ENCODE measurements at places on chromosomes 3 and 15. TPM values are rescaled to one million over a fixed set of nuclear protein-coding genes. Genes with fewer than 3 reads are reported as not detected.
A peak's percentile ranks its signal among the peaks of the same experiment; 100 is the strongest.

The FAM3D gene
- total RNA-seq: not detected

The CAMP gene
- not detected for total RNA-seq

The GPR62 gene
- total RNA-seq: 0.12 TPM

The SPSB4 gene
- 9.5 TPM for total RNA-seq

The SCN5A gene
- total RNA-seq: 4.2 TPM

The PLAAT1 gene
- 2.2 TPM for total RNA-seq

The ACSBG1 gene
- 0.18 TPM for total RNA-seq

The SACM1L gene
- total RNA-seq: 56.7 TPM

The SLC26A6 gene
- total RNA-seq: 35.9 TPM

The GALNT15 gene
- 0.46 TPM for total RNA-seq

The GOLGA6L10 gene
- 9.5 TPM for total RNA-seq

The RPL4 gene
- total RNA-seq: 2,630 TPM

The SOX14 gene
- total RNA-seq: not detected

The RTP4 gene
- not detected for total RNA-seq

The TMC3 gene
- 0.10 TPM for total RNA-seq

DNA sequence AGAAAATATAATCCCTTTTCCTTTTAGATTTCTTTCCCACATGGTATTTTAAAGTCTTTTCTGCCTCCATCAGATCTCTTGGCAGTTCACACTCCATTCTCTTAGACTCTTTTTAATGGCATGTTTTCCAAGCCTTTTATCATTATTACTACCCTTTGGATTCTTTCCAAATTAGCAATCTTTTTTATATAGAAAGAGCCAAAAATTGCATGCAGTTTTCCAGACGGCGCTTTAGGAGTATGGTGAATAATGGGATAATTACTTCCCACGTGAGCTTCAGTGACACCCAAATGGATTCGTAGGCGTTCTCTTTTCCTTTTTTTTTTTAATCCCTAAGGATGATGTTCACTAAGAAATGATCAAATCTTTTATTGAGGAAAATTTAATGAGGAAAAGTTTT is 354.8 kb upstream of the DNAJC19 start:
- DNase-seq: no peak

GRCh38 chr3:107633327-107634098 is 110.8 kb downstream of the BBX start:
- DNase-seq: no peak

DNA sequence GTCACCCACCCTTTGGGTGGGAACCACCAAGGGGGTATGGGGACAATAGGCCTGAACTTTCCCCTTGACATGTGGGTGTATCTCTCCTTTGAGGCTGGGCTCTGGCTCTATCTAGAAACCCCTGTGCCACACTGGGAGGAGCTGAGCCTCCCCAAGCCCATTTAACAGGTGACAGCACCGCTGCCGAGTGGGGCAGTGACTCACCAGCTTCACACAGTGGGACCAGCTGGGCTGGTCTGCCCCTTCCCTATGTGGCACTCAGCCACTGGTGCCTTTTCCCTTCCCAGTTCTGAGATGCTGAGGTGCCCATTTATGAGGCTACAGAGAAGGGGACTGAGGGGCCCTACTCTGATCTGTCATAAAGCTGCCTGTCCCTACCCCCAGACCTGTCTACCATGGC is 5.1 kb downstream of the PSTPIP1 start:
- no peak for DNase-seq

DNA sequence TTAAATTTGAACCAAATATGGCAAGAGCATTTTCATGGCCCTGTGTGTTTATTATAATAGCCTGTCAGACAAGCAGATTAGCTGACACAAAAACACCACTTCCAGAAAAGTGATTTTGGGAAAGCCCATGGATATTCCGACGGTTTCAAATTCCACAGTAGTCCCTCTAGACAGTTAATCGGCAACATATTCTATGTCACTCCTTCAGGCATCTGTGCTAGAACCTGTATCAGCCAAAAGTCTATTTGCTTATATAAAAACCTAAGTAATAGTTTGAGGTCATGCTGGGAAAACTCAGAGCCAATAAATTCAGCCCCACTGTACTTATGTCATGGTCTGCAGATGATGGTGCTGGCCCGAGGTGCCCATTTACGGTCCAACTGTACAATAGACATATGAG is 110.2 kb upstream of the ARHGEF26 start:
- DNase-seq: no peak

- no peak for DNase-seq
These were observed 29.6 kb downstream of the SST start for GRCh38 chr3:187640569-187641059.

DNA sequence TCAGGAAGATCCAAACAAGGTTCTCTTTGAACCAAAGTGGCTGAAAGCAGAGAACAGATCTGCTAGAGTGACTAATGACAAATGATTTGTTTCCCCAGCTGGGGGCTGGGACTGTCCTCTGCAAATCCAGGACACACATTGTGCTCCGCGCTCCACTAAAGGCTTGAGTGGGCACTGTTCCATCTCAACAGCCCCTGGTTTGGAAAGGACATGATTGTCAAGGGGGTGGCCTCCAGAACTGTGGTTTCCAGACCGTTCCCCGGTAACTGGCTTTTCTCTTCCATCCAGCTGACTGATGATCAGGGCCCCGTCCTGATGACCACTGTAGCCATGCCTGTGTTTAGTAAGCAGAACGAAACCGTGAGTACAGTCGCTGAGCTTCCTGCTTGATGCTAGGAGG is 91.0 kb downstream of the LRTM1 start:
- DNase-seq: no peak

- no peak for DNase-seq
These were observed 471.6 kb downstream of the TUSC7 start for GRCh38 chr3:117181222-117181621.

DNA sequence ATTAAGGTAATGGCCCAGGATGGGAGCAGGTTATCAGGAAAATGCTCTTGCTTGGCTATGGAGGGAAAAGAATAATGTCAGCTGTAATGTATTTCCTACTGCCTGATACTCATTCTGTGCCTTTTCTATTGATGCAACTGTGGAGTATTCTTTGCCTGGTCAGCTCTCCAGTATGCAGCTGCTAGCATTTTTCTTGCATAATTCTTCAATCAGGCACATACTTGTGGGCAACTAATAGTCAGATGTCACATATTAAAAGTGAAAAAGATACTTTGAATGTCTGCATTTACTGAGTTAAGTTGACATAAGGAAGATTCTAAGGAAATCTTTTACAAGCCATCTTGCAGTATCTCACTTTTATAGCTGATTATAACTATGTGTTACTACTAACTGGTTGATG is 29.5 kb downstream of the CD80 start:
- no peak for DNase-seq

- DNase-seq: no peak
These were observed 351.3 kb upstream of the CCDC54 start for GRCh38 chr3:107025961-107026360.

- DNase-seq: no peak
These were observed 259.1 kb downstream of the OPA1 start for GRCh38 chr3:193851941-193852674.

DNA sequence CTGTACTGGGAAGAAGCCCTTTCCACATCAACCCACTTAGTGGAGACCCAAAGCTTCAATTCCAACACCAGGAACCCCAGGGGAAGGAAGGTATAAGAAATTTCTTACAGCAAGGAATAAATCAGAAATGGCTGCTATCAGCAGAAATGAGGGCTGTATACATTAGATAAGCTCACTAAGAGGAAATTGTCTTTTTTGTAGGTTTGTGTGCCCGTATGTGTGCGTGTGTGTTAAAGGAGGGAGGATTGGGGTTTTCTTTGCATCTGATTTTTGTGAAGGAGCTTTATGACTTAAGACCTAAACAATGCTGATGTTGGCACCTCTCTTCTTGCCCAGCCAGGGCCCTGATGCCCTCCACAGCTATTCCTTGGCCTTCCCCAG is 18.6 kb downstream of the ARRDC4 start:
- DNase-seq: no peak

- DNase-seq: no peak
These were observed 10.8 kb downstream of the SHISA5 start for GRCh38 chr3:48493203-48493501.

DNA sequence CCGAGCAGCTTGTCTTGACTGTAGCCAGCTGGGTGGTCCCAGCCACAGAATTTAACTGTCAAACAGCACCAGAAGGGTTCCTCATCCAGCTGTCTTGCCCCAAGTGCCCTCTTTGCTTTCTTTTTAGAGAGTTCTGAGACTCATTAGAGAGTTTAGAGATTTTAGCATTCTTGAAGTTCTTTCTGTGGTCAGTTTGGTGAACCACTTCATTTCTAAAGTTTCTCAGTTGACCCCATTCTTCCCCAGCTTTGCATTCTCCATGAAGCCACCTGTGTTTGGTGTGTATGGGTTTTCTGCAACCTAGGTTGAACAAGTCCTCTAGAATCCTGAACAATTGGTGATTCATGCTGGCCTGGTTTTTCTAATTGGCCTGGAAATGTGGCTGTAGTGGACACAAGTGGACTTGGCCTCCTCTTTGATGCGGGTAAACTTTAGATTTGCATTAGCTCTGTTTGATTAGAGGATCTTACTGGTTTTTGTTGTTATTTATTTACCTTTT is 33.7 kb downstream of the FLNB start:
- DNase-seq: no peak

GRCh38 chr15:33243393-33243792 is 48.9 kb upstream of the FMN1 start:
- no peak for DNase-seq

- DNase-seq: no peak
These were observed 21.0 kb downstream of the STXBP5L start for GRCh38 chr3:120928991-120929390.

DNA sequence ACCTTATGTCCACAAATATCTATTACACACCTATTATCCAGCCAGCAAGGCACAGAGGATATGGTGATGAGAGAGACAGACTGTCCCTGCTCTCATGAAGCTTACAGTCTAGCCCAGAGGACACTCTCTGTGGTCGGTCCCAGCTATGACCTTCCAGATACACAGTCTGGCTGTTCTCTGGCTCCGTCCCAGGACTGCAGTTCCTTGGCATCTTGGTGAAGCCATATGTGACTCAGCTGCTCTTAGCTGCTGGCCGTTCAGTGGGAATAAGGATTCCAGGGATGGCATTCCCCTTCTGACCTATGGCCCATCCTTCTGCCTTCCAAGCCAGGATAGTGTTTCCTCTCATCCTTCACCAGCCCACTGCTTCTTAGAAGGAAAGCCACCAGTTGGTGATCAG is 30.8 kb downstream of the MEX3B start:
- DNase-seq: no peak

- no peak for DNase-seq
These were observed 15.9 kb upstream of the STAB1 start for GRCh38 chr3:52479037-52479876.

GRCh38 chr3:12992629-12993516 is 80.4 kb downstream of the IQSEC1 start:
- peak; percentile 42 for DNase-seq

- DNase-seq: no peak
These were observed 314.2 kb downstream of the NTRK3 start for GRCh38 chr15:87942316-87942715.

- DNase-seq: no peak
These were observed 41.4 kb upstream of the VEPH1 start for GRCh38 chr3:157544501-157545130.

DNA sequence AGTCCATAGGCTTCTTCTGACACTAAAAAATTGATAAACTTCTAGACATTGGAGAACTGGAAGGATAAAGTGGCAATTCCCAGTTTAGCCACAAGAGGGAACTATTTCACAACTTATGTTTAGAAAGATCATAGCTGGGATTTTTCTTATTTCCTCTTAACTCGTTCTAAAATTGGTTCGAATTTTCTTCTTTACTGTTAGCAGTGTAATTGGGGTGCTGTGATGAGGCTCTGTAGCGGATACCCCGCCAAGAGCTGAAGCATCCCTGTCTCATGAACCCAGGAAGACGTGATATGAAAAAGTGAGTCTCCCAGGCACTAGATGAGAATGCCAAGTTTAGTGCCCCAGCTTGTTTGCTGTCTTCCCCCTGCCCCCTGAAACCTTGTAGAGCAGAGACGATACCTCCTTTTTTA is 85.1 kb downstream of the PDCD6IP start:
- no peak for DNase-seq

DNA sequence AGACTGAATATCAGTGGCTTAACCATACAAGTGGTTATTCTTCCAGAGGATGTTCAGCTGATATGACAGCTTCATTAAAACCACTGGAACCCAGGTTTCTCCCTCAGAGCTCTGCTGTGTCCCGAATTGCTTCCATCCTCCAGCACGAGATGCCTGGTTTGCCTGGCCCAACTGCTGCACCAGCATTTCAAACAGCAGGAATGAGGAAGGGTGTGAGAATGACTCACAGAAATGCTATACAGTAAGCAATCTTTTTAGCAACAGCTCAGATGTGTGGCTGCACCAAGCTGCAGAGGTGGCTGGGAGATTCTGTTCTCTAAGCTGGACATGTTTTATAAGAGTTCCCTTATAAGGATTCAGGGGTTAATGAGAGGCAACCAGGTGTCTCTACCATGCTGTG is 271.0 kb downstream of the GABRG3 start:
- no peak for DNase-seq

- DNase-seq: no peak
These were observed 122.7 kb upstream of the RASGRP1 start for GRCh38 chr15:38687340-38687739.

All from progenitor cell of endocrine pancreas (in vitro differentiated cells).